Effector CD4-positive, alpha-beta T cell (primary cell): ENCODE measurements at places on chromosomes 2 and 18.

DNA sequence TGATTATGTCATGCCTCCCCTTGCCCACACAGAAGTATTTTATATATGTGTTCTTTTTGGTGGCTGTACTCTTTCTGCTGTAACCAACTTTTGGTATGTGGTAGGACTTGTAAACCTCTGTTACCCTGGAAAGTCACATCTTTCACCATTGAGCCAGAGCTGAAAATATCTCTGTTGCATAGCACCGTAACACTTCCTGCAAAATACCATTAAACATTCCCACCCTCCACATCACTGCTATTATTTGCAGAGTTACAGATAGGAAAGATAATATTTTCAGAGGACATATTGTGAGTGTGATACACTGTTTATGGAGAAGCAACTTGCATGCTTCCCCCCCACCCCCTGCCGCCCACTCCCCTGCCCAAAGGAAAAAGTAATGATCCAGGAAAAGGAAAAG is 44.8 kb downstream of the CAB39 start:
- no peak for DNase-seq

DNA sequence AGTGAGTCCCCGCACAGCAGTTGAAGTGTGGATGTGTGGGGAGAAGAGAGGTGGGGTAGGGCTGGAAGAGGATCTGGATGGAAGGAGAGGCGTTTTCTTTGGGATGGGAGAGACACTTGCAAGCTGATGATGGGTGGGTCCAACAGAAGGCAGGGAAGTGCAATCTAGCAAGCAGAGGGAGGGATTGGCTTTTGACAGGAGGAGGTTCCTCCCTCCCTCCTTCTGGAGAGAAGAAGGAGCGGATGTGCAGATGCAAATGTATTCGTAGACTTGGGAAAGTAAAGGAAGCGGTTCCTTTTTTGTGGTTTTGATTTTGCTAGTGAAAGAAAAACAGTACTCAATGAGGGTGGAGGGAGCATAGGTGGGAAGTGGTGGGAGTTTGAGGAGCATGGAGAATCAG is 48.9 kb downstream of the LAMA3 start:
- DNase-seq = no peak

- no peak for DNase-seq
Observed at GRCh38 chr2:241568726-241569125, 10.2 kb downstream of the BOK start.

- no peak for DNase-seq
Observed at GRCh38 chr18:28267276-28267675, 90.3 kb upstream of the CDH2 start.

- DNase-seq = no peak
Observed at GRCh38 chr2:99918389-99918788, 224.0 kb downstream of the AFF3 start.

GRCh38 chr2:17181051-17181752 is 337.0 kb downstream of the RAD51AP2 start:
- no peak for DNase-seq
